ENCODE measurements at places on chromosomes 3 and 15. TPM values are rescaled to one million over a fixed set of nuclear protein-coding genes. Genes with fewer than 3 reads are reported as not detected.

CASR gene
- not detected for total RNA-seq

GRCh38 chr15:48493763-48494225 lies 151.7 kb downstream of the FBN1 start:
- peak overlapping the region; percentile 46 for H3K4me3 ChIP-seq
- peaks cover 42% of the 10 kb centered on the region for H3K4me1 ChIP-seq
- DNase-seq, result no peak
- no peaks in the 10 kb centered on the region for H3K27me3 ChIP-seq
- H3K36me3 ChIP-seq, result peaks cover 82% of the 10 kb centered on the region
- H3K27ac ChIP-seq, result peak overlapping the region; percentile 96

DNA sequence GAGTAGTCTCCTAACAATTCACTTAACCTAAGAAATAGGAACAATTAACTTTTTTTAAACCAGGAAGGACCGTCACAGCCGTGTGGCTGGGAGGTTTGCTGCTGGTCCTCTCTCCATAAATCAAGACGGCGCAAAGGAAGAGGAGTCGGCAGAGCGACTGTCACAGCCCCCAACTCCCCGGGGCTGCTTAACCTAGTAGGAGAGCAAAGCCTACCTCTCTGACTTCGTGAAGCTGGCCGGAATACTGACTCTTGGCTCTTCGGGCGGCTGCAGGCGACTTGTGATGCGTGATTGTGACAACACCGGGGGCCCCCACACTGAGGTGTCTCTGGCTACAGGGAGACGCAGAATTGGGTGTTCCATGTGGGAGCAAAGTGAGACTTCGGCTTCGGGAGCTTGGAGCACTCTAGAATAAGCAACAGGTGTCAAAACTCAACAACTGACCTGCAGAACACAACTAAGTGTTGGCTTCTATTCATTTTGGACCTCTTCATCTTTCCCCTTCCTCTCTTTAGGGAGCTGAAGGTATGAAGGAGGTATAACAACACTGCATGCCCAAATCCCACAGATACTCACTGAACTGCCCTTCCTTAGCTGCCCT lies 151.1 kb downstream of the OSBPL10 start:
- H3K4me3 ChIP-seq, result no peak overlapping the region
- H3K27ac ChIP-seq, result no peak overlapping the region
- DNase-seq, result no peak
- no peaks in the 10 kb centered on the region for H3K27me3 ChIP-seq

DNA sequence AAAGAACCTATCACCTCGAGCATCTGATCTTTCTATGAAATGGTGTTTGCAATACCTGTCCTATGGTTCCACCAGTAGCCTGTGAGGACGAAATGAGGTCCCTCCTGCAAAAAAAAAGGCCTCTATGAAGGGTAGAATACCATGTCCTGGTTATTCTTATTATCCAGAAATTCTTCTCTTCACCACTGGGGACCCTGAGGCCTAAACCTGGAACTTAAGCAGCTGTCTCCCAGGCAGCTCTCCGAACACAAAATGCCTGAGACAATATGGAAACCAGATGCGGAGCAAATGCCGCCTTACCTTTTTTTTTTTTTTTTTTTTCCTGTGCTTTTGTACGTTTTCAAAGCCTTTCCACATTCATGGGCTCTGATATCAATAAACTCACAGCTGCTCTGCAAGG lies 62.1 kb upstream of the WNT5A start:
- no peak for DNase-seq
- H3K27ac ChIP-seq, result no peak overlapping the region
- H3K36me3 ChIP-seq, result no peaks in the 10 kb centered on the region

DNA sequence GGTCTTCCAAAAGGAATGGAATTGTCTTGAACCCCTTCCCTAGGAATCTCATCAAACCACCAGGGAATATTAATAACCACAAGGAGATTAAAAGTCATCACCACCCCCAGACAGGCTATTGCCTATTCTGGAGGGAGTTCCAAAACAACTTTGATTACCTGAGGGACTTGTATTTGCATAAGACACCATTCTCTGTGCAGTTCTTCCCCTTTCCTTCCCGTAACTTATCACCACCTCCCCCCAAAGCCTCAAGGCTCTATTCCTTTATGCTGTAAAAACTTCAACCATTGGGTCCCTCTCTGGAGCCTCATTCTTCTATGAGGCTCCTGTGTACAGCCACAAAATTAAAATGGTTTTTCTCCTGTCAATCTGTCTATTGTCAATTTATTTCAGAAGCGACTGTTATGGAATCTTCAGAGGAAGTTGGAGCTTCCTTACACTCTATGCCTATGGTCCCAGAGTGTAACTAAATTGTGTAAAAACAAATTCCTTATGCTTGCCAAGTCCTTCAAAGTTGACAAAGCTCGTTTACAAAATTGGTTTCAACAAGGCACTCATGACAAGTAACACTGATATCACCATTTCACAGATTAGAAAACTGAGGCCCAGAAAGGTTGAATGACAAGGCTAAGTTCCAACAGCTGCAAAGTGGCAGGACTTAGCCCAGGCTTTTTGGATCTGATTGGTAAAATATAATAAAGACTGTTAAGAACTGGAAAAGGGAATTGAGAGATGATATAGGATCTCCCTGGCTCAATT lies 68.3 kb upstream of the HERC1 start:
- no peaks in the 10 kb centered on the region for H3K27me3 ChIP-seq
- no peak for DNase-seq
- H3K4me3 ChIP-seq, result no peak overlapping the region
- no peaks in the 10 kb centered on the region for H3K36me3 ChIP-seq

- no peaks in the 10 kb centered on the region for H3K27me3 ChIP-seq
- no peak overlapping the region for H3K27ac ChIP-seq
- no peak for DNase-seq
- H3K4me3 ChIP-seq, result no peak overlapping the region
Observed at GRCh38 chr3:67898916-67899315, 244.5 kb upstream of the SUCLG2 start.

DNA sequence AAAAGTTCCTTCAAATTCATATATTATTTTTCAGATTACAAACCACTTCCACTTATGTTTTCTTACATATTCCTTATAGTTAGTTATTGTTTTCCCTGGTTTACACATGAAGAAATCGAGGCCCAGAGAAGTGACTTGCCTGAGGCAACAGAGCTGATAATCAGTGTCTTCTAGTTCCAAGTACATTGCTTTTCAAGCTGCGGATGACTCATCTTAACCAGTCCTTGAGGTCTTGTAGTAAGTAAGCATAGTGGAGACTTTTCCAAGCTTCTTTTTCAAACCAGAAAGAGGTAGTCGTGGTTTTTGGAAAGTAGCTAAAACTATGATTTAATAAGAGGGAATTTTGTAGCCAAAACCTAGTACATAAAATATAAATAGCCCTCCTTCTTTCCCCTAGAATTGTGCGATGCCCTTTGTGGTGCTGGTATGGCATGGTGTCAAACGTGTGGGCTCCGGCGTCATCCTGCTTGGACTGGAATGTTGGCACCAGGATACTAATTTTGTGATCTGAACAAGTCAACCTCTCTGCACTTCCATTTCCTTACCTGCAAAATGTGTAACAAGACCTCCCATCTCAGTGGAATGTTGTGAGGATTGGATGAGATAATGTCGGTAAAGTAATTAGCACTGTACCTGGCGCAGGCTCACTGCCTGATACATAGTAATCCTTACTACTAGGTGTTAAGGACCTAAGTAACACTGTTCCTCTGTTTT lies 19.0 kb upstream of the DLG1 start:
- DNase-seq, result peak; percentile 4
- H3K27ac ChIP-seq, result peak overlapping the region; percentile 85
- H3K4me3 ChIP-seq, result no peak overlapping the region
- H3K27me3 ChIP-seq, result no peaks in the 10 kb centered on the region

DNA sequence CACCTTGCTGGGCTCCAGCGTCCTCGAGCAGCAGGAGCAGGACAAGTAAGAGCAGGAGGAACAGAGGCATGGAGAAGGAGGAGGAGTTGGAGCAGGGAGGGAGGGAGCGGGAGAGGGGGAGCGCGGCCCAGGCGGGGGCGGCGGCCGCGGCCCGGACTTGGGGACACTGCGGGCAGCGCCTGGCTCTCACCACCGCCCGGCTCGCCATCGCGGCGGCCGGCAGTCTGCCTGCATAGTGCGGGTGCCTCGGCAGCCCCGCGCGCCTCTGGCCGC lies 440 bp downstream of the DCBLD2 start:
- H3K4me3 ChIP-seq, result peak overlapping the region; percentile 94
- no peaks in the 10 kb centered on the region for H3K27me3 ChIP-seq
- peak overlapping the region; percentile 76 for H3K27ac ChIP-seq

DNA sequence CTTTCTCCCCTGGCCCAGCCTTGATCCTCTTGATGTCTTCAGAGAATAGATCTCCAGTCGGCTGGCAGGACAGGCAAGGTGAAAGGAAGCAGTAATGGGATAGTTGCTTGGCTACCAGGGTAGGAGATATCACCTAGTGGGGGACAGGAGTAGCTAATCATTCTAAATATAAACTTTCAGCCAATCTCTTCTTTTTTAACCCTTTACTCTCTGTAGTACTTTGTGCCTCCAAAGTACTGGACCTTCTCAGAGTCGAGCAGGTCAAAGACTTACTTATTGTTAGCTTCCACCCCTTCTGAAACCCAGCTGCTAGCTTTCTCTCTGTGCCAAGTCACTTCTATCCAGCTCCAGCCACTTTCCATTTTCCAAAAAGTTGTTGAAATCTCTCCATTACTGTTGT lies 43.4 kb upstream of the FILIP1L start:
- peaks cover 40% of the 10 kb centered on the region for H3K4me1 ChIP-seq
- H3K27me3 ChIP-seq, result no peaks in the 10 kb centered on the region
- DNase-seq, result no peak
- peaks cover 26% of the 10 kb centered on the region for H3K36me3 ChIP-seq

DNA sequence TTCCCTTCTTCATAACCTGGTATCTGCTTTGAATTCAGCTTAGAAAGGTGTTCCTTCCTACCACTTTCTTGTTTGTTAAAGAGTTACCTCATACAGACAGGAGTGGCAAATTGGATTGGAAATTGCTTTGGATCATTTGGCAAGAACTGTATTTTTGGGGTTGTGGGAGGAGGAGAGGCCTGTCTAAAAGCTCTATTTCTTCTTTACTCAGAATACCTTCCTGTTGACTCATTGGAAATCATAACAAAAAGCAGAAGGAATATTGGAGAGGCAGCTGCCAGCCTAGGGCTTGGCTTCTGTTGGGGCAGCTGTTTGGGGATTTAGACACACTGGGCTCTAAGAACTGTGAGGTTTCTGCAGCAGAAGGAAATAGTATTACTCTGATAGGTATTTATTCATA lies 14.2 kb downstream of the IQGAP1 start:
- no peaks in the 10 kb centered on the region for H3K27me3 ChIP-seq
- no peak for DNase-seq
- H3K4me3 ChIP-seq, result peak overlapping the region; percentile 56
- peak overlapping the region; percentile 99 for H3K27ac ChIP-seq

GRCh38 chr3:43699864-43700263 lies 9.1 kb downstream of the ABHD5 start:
- DNase-seq, result no peak
- H3K4me1 ChIP-seq, result no peaks in the 10 kb centered on the region
- no peak overlapping the region for H3K27ac ChIP-seq

DNA sequence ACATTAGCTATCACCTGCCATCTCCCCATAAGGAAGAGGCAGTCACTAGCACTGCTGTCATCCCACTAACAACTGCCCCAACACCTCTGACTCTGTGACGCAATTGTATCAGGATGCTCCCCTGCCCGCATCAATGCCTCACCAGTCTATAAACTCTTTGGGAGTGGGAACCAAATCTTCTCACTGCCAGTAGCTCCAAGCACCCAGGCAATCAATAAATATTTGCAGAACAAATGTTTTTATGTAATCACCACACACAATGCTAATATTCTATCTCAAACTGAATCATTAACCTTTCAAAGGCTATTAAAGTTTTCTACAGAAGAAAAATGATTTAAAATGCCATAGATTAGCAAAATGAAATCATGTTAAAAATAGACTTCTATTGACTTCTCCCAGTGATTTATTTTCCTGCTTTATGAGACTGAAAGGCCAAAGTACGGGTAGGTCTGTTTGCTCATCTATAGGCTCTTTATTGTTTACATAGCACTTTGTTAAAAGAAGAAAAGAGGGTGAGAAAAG lies 131.3 kb downstream of the PLD1 start:
- no peak overlapping the region for H3K4me3 ChIP-seq
- H3K4me1 ChIP-seq, result no peaks in the 10 kb centered on the region
- DNase-seq, result no peak
- H3K27me3 ChIP-seq, result no peaks in the 10 kb centered on the region
- H3K36me3 ChIP-seq, result peaks cover 25% of the 10 kb centered on the region

GRCh38 chr3:23405081-23405480 lies 202.0 kb downstream of the UBE2E2 start:
- H3K4me3 ChIP-seq, result no peak overlapping the region
- no peak for DNase-seq
- no peak overlapping the region for H3K27ac ChIP-seq
- peaks cover 20% of the 10 kb centered on the region for H3K4me1 ChIP-seq
- no peaks in the 10 kb centered on the region for H3K27me3 ChIP-seq
